ENCODE measurements at places on chromosomes 1 and 21. TPM values are rescaled to one million over a fixed set of nuclear protein-coding genes. Genes with fewer than 3 reads are reported as not detected.

LELP1 gene
- total RNA-seq: not detected

PARK7 gene
- 218 TPM for total RNA-seq

SLC1A7 gene
- not detected for total RNA-seq

MORN1 gene
- total RNA-seq: 7.1 TPM

TRIM67 gene
- total RNA-seq: not detected

KLHL20 gene
- 20.3 TPM for total RNA-seq

Data from activated naive CD4-positive, alpha-beta T cell treated with anti-CD3 and anti-CD28 coated beads, Interleukin-2, amount 10 ng/mL, durations not matched to agents 5 hours and 36 hours (primary cell).